Fibroblast of skin of back (primary cell): ENCODE measurements at places on chromosomes 12 and 14.

DNA sequence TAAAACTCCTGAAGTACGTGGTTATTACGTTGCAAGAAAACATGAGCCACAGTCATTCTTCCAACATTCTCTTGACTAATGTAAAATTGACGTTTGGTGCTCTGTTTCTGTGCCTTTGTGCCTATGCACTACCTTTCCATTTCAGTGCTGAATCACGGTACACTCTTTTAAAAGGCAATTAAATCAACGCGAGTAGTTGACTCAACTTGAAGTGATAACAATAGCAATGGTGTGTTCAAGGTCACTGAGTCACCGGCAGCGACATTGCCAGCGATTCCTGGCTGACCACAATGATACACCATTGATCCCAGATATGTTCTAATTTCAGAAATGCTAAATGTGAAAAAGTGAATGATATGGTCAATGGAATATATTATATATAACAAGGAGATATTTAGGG is 17.8 kb downstream of the AK7 start:
- DNase-seq: no peak

DNA sequence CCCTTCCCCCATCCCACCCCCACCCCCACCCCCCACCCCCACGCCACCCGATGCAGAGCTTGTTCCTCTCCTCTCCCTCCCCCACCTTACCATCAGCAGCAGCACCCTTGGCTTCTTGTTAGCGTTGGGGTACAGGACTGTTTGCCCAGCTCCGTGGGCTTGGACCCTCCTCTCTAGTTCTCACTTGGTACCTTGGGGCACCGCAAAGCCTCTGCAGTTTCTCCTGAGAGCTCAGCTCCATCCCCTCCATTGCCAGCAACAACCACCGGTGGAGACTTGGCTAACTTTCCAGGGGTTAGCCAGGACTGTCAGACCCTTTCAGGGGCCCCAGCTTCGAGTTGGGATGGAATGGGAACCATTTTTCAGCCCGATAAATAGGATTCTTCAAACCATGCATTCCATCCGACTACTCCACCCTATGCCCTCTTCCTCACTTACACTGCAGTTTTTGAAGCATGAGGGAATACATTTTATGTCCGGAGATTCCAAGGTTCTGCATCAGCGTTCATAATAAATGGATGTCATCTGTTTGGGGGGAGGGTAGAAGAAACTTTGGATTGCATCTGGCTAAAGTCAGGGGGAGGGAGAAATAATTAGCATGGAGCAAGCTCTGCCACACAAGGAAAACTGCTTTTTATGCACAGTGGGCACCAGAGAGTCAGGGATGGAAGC is 1.1 kb downstream of the SCN8A start:
- DNase-seq: peak; percentile 92

- no peak for DNase-seq
Observed at GRCh38 chr14:55382483-55382882, 29.1 kb downstream of the ATG14 start.

DNA sequence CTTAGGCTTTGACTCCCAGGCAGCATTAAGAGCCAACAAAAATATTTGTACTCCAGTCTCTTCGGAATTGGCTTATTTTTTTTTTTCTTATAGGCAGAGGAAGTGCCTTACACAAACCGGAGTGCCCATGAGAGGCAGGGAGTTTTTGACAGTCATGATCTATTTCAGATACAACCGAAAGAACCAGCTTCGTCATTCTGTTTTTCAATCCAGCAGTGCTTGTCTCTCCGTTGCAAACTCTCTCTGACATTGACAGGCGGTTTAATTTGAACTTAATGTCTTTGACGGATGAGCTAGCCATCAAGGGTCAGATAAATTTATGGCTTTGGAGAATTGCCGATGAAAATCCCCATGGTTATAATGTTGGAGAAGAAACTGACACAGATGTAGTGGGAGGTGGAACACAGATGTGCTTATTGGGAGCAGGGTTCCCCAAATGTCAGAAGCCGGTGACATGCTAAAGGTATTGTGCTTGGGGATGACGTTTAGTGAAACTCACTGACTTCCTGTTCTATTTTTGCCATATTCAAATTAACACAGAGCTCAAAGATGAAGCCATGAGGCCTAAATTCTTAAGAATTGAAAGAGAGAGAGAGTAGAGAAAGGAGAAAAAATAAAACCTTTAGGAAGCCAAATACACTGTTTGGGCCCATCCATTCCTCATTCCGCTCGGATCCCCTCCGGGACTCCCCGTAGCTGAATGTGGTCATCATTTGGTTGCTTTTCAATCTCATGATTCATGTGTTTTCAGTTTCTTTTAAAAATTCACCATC is 59.7 kb downstream of the PLXNC1 start:
- DNase-seq: peak; percentile 65

DNA sequence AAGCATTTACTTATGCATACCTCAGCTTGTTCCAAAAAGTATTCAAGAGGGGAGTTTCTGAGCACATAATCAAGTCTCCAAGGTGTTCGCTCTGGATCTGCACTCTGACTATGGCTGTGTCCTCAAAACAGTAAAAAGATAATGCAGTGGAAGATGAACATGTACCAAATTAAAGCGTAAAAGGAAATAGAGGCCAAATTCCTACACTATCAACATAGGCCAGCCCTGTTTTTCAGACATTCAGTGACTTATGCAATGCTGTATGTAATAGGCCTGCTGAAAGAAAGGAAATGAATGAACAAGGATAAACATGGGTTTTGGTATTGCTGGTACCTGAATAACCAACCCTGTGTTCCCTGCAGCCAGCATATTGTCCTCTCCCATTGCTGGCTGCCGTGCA is 115.7 kb downstream of the SAMD4A start:
- DNase-seq: no peak

- DNase-seq: no peak
Observed at GRCh38 chr14:101121508-101122139, 218.1 kb upstream of the RTL1 start.

GRCh38 chr14:91255026-91255695 is 10.7 kb upstream of the GPR68 start:
- DNase-seq: no peak

DNA sequence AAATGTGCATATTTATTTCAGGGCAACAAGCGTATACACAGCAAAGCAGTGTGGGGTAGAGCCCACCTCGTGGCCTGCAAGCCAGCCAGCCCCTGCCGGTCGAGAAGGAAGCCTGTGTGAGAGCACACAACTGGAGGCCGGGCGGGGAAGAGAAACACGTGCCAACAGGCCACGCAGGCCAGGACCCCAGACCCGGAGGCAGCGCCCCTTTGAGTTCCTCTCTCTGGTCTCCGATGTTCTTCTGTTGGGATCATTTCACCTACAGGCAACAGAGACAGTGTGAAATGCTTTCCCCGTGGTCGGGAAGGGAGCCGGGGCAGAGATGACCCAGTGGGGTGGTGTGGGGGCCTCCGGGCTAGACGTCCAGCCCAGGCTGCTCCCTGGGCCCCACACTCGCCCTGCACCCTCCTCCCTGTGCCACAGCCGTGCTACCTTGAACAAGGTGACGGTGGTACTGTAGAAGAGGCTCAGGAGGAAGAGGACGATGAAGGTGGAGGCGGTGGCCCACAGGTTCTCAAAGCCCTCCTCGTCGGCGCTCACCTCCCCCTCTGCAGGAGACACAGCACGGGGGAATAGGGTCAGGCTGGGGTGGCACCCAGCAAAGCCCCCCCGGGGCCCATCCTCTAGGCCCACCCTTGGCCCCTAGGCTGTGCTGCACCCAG is 325.5 kb downstream of the TMEM121 start:
- DNase-seq: no peak

DNA sequence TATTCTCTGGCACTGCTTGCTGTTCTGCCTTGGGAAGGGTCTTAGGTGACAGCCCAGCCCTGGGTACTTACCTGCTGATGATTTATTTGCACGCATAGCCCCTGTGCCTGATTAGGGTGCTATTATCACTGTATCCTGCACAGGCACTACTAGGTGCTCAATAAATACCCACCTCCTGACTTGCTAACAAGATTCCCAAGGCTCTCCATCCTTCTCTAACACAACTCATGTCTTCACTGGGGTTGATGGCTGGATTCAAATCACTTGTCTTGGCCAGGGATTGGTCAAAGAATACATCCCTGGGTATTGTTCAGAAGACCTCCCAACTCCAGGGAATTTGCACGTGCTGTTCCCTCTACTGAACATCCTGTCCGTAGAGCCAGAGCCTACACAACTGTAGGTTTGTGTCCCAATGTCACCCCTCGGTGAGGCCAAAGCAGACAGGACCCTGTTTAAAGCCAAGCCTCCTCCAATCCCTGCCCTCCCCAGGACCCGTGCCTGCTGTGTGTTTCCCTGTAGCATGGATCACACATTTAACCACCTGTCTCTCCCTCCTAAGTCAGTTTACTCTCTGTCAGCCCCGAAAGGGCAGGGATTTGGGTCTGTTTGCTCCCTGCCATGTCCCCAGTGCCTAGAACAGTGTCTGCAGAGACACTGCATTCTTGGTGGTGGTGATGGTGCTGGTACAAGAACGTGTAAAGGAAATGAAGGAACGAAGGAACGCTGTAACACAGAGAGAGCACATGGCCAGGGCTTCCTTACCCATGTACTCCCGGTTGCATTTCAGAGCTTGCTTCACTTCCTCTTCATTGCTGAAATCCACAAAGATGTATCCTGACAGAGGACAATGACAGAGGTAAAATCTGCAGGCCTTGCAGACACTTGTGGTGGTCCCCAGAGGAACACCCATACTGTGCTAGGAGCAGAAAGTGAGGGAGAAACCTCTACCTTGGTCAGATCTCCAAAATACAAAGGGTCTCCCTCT is 16.5 kb downstream of the RBM19 start:
- DNase-seq: no peak

- no peak for DNase-seq
Observed at GRCh38 chr12:12408265-12408690, 51.4 kb downstream of the BORCS5 start.

DNA sequence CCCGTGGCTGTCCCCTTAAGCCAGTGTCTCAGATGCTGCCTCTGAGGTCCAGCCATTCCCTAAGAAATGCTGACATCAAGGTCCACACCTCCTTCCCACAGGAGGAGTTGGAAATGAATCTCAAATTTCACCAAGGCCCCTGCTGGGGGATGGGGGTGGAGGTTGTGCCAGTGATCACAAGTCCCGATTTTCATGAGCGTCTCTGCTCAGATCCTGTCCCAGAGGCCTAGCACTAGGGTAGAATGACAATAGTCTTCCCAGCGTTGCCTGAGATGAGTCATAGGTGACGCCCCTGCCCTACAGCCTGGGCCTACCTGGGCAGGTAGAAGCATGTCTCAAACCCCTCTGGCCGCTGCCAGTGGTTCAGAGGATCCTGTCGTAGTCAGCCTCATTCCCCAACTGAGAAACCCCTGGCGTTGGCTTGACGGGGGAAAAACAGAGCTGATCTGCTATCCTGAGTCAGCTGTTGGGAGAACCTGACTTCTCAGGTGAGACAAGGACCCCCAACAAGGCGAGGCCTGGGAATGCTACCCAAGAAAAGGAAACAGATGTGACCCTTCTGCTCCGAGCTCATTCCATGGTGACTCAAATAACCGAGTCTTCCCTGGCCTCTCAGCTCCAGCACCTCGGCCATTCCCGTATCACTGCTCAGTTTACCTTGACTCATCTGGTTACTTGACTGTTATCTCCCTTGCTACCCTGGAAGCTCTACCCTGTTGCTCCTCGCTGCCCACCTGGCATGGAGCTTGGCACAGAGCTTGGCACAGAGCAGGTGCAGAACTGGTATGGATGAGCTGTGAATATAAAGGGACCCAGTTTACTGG is 21.8 kb upstream of the SPPL3 start:
- DNase-seq: no peak

GRCh38 chr14:102417646-102418045 is 54.9 kb downstream of the TECPR2 start:
- no peak for DNase-seq

DNA sequence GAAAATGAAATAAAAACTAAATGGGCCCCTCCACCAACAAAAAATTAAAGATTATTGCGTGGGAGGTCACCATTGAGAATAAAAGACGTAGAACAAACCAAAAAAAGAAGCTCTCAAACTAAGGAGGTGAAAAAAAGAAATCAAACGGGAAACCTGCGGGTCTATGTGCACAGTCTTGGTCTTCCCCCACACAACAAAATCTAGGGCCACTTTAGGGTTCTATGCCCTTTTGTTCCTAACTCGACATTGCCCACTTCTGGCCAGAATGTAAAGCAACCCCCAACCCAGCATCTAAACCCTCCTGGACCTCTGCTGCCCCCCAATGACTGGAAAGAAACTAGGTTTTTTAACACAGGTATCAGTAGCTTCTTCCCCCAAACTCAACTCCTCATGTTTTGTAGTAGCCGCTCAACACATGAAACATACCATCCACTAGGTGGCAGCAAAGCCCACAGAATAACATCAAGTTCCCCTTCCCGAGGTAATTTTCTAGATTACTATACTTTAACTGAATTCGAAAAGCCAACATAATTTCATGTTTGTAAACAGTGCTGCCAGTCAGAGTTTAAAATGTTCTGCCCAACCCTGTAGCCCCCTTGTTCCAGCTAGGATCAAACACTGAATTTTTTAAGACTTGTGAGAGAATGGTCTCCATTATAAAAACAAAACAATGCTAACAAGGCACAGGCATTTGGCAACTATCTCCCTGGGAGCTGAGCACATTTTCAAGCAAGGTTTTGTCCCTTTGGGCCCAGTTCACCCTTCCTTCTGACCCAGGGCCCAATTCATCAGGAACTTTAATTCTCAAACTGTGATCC is 18.7 kb downstream of the DAD1 start:
- peak; percentile 79 for DNase-seq

GRCh38 chr12:19220852-19221466 is 91.4 kb downstream of the PLEKHA5 start:
- peak; percentile 73 for DNase-seq

DNA sequence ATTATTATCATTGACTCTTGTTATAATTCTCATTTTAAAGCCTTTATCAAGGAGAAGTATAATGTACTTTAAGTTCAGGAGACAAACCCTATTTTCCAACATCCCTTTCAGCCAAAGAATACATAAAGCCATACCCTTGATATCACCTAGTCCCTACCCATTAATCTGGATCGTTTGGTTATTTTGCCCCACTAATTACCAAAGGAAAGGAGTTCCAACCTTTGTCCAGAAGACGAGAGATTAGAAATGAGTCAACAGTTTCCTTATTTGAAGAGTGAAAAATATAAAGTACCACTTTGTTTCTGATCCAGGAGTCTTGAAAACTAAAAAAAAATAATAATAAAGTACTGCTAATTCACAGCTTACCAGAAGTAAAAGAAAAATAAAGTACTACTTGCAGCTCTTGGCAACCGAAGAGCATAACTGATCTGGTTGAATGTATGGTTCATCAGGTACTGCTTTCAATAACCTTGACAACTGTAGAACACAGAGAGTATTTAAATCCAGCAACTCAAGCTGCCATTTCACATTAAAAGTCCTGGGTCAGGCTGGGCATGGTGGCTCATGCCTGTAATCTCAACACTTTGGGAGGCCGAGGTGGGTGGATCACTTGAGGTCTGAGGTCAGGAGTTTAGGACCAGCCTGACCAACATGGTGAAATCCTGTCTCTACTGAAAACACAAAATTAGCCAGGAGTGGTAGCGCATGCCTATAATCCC is 33.7 kb downstream of the LIMA1 start:
- DNase-seq: no peak

DNA sequence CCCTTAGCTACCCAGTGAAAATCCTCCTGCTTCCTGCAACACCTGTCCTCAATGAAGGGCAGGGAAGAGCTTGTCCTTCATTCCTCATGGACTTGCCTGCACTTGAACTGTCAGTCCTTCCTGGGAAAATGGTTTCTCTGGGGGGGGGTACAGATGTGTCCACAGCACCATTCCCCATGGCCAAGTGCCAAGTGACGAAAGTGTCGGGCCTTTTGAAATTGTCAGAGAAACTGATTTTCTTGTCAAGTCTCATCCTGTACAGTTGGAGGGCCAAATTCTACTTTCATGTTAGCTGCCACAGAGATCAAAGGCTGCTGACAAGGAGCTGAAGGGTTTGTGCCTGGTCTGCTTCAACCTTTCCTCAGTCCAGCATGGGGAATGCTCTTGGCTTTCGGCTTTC is 179.5 kb upstream of the PARP11 start:
- DNase-seq: no peak
